ENCODE measurements at places on chromosomes 5 and 9.

DNA sequence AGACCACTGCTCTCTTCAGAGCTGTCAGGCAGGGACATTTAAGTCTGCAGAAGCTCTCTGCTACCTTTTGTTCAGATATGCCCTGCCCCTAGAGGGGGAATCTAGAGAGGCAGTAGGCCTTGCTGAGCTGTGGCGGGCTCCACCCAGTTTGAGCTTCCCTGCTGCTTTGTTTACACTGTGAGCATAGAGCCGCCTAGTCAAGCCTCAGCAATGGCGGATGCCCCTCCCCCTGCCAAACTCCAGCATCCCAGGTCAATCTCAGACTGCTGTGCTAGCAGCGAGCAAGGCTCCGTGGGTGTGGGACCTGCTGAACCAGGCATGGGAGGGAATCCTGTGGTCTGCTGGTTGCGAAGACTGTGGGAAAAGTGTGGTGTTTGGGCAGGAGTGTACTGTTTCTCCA, 59.9 kb downstream of the CAVIN4 start:
- no peak for DNase-seq

DNA sequence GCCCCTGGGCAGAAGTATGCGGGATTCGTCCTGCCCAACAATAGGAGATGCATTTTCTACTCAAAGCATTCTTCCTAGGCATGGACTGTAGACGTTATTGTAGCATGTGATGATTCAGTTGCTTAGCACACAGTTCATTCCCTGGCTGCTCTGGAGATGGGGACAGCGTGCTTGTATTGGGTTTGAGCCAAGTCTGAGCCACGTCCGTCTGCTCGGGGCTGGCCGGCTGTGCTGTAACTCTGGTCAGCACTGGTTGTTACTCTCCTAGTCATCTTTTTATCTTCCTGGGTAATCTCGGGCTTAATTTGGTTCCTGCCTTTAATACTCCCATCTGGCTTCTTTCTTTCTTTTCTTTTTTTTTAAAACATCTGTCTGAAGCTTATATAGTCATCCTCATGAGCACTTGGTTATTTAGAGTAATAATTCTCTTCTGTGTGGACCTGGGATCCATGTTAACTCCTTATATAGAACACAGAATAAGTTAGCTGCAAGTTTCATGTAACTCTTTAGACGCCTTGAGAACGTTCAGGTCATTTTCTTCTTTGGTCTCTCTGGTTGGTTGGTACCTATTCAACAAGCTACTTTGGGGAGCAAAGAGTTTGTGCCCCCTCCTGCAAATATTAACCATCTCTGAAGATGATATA, 118.8 kb upstream of the RPS23 start:
- no peak for DNase-seq

DNA sequence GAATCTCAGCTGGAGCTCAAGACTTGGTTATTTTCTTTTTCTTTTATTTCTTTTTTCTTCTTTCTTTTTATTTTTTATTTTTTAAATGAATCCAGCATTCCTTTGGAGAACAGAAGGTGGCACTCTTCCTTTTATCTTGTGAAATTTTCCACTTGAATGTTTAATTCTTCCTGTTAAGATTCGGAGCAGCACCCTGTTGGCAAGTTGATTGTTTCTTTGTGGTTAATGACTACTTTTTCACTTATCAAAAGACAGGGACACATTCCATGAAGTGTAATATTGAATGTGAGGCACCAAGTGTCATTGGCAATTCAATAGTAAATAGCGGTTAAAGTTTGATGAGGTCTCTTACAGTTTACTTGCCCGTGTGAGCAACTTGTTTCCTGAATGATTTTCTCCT, 240.5 kb upstream of the CHD1 start:
- no peak for DNase-seq

- DNase-seq, result no peak
Measured at GRCh38 chr5:160087199-160087598, 32.1 kb downstream of the PWWP2A start.

DNA sequence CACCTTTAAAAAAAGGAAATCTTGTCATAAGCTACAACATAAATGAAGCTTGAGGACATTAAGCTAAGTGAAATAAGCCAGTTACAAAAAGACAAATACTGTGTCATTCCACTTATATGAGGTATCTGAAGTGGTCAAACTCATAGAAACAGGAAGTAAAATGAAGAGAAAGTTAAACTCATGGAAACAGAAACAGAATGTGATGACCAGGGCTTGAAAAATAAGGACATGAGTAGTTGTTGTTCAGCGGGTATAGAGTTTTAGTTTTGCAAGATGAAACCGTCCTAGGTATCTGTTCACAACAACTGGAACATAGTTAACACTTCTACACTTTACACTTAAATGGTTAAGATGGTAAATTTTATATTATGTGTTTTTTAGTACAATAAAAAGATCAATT, 47.8 kb upstream of the SLC1A3 start:
- no peak for DNase-seq

Data from stimulated activated CD4-positive, alpha-beta T cell treated with anti-CD3 and anti-CD28 coated beads, Interleukin-4, amount 100 ng/mL, for 24 hours (primary cell).